ENCODE measurements at places on chromosomes 6 and 20.
A peak's percentile ranks its signal among the peaks of the same experiment; 100 is the strongest.

GRCh38 chr20:10654630-10655029, 19.2 kb downstream of the JAG1 start:
- no peak for DNase-seq

GRCh38 chr20:50727792-50728485, 3.4 kb upstream of the PARD6B start:
- no peak for DNase-seq

DNA sequence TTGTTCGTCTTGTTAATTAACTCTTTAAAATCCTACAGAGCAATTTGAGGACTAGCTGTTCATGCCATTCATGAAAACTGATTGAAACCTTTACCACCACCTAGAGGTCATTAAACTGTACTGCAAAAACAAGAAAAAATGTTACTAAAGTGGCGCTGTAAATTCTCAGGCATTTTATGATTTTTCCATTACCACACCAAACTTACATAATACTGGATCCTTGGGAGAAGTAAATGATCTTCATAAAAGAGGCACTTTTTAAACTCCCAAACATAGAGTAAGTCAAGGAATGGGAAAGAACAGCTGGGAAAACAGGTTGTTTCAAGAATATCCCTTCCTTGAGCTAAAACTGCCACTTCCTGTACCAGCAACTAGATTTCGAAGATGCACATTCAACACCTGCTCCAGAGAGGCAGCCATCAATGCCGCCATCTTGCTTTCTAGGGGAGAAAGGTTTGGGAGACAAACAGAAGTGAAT, 54.3 kb downstream of the MYLIP start:
- peak; percentile 58 for DNase-seq

DNA sequence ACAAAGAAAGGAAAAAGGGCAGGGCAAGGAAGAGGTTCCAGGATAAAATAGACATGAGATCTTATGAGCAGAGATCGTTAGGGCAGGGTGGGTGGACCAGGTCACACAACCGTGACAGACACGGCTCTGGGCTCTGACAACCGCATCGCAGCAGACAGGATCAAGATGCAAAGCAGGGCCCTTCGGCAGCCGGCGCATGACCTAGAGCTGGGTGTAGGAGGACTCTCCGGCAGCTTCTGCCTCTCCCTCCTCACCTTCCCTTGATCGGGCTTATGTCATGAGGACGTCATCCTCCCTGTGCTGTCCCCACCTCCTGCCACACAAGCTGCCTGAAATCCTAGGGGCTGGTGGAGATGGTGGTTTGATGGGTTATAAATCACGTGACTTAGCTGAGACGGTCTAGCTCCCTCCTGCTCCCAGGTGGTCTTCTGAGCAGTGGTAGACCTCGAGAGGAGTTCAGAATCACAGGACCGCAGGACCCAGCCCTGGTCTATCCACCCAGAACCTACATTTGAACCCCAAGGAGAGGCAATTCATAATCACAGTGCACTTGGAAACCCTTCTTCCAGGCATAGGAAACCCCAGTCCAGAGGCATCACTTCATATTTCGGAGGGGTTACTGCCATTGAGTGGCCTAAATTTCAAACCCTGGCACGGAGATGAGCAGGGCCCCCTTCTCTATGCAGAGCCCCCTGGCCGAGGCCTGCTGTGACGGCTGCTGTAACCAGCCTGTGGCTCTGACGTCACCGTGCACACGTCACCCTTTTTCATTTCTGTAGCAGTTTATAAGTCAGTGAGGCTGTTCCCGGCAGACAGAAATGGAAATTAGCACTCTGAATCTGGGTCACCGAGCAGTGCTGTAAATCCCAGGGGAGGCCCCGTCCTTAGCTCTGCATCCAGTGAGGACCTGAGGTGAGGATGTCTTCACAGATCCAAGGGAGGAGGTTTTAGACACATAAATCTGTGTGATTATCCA, 8.7 kb upstream of the CCR6 start:
- no peak for DNase-seq

GRCh38 chr6:168179133-168179532, 100.1 kb upstream of the FRMD1 start:
- DNase-seq: no peak

DNA sequence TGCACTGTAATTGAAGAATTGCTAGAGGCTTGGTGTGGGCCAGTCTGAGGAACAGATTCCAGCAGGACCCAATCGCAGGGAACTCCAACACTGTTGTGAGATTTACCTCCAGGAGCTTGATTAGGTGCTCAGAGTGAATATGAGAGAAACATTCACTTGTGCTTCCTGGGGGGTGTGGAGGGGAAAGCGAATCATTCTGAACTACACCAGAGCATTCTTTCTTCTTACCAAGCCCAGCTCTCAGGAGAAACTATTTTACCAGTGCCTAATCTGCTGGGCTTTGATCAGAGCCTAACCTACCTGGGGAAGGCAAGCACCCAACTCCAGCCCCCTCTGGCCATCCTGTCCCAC, 7.4 kb upstream of the SIRPB1 start:
- no peak for DNase-seq

GRCh38 chr6:163731215-163732013, 316.9 kb downstream of the QKI start:
- DNase-seq: no peak

DNA sequence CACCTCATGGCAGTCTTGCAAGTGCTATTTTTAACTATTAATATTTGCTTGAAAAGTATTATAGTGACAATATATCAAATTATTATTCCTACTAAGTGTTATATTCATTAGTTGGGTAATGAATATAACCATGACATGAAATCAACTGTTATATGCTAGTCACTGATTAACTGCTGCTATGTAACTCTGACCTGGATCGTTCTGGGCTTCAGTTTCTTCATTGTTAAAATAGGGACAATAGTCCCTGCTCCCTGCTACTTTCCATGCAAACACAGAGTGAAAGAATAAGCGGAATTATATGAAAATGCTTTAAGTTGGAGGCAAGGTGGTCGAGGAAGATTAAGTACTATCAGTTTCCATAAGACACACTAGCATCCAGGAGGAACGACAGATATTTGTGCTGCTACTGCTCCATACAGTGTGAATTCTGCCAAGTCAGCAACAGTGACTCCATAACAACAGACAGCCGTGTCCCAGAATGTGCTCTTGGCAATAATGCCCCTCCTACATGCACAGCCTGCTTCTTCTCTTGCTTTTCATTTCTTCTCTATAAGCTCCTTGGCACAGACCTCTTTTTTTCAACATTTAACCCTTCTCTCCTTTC, 107.2 kb downstream of the CHD6 start:
- no peak for DNase-seq

DNA sequence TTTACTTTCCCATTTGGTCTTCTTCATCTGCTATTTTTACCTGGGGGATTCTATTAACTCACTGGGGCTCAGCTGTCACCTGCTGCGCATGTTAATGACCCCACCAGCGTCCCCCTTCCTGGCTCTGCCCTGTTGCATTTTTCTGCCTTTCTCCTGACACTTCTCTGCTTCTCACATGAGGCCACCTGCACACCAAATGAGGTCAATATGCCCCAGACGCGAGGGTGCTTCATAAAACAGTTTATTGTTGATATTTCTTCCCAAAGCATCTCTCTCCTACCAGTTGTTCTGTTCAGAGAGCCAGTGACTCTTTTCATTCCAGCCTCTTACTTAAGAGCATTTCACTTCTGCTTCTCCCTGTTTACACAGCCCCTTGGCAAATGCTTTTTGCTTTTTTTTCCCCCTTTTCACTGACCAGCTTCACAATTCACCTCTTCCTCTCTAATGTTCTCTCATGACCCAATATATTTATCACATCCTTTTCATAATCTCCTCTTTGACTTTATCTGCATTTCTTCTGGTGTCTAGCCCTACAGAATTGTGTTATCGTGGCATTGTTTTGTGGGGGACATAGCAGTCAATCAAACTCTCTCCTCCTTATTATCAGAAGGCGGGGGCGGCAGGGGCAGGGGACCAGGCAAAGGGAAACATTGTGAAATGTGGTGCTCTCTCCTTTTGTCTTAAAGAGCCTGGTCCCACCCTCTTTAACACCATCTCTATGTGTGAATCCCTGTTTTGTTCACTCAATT, 545.8 kb upstream of the CITED2 start:
- DNase-seq: peak; percentile 76

DNA sequence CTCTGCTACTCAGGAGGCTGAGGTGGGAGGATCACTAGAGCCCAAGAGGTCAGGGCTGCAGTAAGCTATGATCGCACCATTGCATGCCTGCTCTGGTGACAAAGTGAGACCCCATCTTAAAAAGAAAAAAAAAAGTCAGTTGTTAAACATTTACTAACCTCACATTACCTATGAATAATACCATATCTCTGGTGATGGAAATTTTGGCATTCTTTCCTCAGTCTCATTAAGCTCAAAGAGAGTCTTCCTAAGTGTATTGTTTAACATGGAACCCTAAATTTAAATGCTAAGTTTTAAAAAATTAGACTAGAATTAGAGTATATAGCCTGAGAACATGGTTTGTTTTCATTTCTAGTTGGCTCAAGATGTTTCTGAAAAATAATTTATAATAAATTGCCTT, 11.3 kb upstream of the BFSP1 start:
- DNase-seq: no peak

- DNase-seq: no peak
Observed at GRCh38 chr20:11252447-11252846, 578.6 kb upstream of the JAG1 start.

Measured in inflammatory macrophage treated with lipopolysaccharide for 4 hours (primary cell).